Suppressor macrophage (primary cell): ENCODE measurements at places on chromosomes 2 and 18.

GRCh38 chr2:231692847-231693246 lies 15.5 kb upstream of the PTMA start:
- DNase-seq, result no peak

GRCh38 chr2:32825291-32825712 lies 121.5 kb upstream of the LTBP1 start:
- DNase-seq, result peak; percentile 7

DNA sequence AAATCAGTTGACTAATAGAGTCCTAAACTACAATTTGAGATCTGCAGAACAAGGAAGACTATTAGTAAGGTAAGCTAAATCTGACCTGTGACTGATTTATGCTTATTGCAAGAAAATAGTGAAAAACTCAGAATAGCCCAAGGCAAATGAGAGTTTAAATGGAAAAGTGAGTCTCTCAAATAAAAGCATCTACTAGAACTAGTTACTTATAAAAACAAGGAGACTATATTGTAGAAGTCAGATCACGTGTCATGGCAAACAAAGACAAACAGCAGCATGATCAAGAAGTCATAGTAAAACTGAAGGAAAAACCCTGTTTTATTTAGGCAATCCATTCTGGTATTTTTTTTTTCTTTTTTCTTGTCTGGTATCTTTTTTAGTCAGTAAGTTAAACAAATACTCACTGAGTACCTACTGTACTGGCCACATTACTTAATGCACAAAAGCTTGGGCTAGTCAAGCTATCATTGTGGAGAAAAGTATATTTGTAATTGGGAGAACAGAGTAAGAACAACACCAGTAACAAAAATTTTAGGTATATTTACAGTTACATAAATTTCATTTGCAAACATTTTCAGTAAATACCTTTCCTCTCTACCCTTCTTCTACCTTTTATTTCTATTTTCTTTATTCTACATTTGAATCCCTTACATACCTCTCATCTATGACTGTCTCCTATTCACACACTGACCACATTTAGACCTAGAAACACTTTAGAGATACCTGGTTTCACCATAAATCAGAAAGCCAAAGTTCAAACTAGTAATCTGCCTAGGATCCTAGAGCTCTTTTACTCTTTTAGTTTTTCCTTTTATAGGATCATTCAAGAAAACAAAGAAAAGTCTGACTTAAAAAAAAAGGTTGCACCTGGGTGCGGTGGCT lies 23.7 kb downstream of the CCDC88A start:
- no peak for DNase-seq

DNA sequence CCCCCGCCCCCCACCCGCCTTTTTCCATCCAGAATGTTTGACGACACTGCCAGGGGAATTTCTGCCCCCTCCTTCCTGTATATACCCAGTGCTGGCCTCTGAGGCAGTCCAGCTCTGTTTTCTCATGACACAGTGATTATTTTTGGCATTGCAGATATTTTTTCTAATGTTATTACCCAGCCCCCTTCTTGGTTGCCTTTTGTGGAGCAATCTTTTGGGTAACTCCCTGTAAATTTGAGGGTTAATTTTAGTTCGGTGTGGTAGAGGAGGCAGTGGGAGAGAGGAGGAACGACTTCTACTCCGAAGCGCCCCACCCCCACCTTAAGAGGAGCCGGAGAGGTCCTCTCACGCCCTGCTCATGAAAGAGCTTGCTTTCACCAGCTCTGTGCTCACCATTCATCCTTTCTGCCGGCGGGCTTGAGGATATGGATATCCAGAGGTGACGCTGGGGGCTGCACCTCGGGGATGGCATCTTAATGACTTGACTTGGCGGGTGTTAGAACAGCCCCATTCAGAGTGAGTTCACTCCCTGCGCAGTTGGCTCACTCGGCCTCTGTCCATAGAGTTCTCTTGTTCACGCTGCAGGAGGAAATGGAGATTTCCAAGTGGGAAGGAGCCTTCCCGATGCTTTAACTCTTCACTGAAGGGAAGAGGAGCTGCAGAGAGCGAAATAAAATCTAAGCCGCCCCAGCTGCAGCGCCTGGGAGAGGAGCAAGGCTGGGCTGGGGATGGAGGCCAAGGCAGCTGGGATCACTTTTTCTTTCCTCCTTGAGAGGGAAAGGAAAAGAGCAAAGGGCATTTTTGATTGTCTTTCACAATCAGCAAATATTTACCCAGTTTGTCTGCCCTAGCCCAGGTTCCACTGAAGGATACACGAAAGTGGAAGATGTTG lies 38.4 kb downstream of the EPAS1 start:
- peak; percentile 37 for DNase-seq

- DNase-seq, result no peak
Measured at GRCh38 chr2:72146347-72147302, 1.0 kb downstream of the CYP26B1 start.
